ENCODE measurements at places on chromosomes 5 and 9.

- no peak for DNase-seq
Observed at GRCh38 chr9:131516100-131516499, 13.4 kb downstream of the POMT1 start.

DNA sequence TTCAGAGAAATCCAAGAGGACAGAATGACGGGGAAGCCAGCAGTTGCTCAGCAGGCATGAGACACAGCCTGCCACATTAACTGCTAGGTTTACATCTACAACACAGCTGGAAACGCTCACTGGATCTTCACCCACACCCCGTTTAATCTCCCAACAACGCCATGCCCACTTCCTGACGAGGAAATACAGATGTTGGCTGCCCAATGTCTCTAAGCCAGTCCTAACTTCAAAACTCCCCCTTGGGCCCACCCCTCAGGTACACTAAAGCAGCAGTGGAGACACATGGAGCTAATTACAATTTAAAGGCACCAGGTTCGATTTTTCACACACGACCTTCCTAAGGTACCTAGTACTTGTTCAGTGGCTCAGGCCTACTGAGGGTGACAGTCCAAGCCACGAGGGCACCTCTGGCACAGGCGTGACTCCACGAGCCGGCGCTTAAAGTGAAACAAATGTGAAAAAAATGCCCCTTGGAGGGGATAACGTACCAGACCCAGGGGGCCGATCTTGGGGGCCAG, 904 bp downstream of the RPL12 start:
- DNase-seq: no peak

DNA sequence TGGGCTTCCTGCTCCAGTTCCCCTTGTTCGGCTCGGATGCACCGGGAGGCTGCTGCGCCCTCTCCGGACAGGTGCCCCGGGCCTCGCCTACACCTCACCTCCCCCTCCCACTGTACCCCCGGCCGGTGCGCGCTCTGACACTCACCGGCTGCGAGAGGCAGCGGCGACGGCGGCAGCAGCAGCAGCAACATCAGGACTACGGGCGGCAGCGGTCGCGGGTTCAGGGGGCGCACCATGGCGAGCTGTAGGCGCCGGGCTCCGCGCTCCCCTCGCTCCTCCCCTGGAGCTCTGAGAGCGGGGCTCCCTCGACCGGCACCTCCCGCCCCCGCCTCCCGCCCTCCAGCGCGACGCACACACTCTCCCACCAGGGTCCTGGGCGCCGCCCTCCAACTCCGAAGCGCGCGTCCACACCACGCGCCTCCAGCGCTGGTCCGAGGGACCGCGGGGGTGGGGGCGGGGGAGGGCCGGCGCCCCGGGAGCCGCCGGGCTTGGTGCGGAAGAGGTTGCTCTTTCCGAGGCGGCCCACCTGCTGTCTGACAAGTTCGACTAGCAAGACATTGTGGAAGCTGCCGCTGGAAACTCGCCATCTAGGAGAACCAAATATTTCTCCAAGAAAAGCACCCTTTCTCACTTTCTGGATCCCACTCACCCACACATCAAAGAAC, at the start of gene GFRA3:
Gene GFRA3, minus strand, starts transcription at position 433 of the 665 bp plus-strand sequence. Its CDS starts 197 bp downstream, at position 236.
- DNase-seq: no peak

DNA sequence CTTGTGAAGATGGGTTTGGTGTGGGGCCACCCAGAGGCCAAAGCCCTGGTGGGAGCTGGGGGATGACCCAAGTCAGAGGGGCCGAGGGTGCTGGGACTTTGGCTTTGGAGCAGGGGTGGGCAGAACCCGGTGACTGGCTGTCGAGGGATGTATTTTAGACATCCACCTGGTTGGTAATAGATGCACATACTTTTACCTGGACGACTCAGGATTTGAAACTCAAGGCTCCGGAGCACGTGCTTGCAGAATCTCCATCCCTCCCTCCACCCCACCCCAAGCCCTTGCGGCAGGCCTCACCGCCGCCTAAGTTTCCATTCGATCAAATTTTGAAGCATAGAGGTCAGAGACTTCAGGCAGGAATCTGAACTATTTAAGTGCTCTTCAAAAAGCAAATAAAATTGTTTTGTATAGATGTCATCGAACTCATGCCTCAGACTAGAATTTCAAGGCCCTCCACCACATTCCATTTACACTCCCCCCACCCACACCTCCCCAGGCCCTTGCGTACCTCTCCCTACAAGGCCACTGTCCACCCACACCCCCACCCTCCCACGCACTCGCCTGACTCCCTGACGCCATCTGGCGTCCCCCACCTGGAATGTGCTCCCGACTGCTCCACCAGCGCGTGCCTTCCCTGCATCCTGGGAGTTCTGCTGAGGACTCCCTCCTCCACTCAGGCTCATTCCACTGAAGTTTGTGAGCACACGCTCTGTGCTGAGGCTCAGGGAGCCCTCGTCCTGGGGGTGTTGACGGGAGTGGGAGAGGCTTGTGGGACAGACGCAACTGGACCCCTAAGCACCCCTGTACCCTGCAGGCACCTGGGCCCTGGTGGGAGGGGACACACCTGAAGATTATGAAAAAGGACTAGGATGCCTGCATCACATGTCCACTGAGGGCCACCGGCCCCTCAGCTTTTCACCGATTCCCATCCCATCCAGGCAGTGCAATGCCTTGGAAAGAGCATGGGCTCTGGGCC, 56.4 kb upstream of the RPL26L1 start:
- DNase-seq: no peak

- DNase-seq: peak; percentile 16
Observed at GRCh38 chr5:159310511-159310910, 19.8 kb downstream of the IL12B start.

DNA sequence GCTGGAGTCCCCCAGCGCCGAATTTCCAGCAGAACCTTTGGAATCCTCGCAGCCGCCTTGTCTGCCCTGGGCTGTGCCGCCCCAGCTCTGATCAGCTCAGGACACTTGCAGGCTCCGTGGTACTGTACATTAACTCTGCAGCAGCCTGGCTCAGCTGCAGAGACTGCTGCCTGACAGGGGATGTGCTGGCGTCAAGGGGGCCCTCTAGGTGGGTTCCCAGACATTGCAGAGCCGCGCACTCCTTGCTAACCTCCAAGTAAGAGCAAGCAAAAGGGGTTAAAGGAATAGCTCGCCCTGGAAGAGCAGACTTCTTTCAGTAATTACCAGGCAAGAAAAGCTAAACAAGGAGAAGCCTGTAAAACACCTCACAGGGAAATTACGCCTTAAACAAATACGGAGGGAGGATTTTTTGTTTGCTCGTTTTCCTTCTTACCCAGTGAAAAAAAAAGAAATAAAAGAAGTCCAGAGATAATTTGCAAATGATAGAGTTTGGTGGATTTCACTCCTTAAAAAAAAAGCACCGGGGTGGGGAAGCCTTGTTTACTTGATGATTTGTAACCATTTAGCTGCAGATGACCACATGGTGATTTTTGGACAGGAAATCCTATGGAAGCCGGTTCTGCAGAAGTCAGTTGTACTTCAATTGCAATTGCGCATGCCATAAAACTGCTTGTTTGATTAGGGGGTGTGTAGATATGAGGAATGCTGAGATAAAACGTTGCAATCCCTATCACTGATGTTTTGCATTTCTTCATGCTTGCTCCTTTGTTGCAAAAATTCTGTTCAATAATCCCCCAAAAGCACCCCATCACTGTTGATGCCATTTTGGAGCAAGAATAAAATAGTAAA, 305.8 kb downstream of the PDE4D start:
- no peak for DNase-seq

DNA sequence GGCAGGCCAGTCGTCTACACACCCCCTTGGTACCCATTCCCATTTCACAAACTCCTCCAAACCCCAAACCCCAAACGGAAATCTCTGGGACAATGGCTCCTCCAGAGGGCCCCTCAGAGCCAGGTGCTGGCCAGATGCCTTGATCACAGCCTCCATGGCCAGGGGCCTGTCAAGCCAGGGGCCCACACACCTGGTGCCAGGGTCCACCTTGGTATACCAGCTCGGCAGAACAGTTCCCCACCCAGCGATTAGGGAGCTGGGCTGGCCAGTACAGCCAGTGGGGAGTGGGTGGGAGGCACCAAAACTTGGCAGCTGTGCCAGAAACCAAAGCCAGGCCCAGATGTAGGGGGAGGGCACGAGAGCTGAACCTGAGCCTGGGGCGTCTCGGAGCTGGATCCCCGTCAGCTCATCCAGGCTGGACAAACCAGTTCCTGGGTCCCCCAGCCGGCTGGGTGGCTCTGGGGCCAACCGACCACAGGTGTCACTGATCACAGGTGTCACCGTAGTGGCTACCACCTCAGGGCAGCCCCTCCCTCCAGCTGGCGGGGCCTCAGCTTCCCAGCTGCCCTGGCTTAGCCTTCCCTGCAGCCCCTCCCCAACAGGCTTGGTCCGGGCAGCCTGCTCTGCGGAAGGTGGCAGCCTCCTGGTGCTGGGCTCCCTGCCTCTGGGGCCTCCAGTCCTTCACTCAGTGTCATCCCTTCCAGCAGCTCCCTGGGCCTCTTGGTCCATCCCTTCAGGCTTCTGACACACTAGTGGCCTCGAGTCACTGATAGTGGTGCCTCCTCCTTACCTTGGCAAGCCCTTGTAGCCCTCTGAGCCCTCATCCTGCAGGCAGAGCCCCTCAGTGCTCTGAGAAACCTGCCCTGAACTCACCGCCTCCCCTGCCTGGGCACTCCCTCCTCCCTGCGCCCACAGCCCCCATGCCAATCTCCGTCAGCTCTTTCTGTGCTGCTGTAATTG, 6.6 kb upstream of the RMND5B start:
- no peak for DNase-seq

GRCh38 chr9:73269430-73270101, 117.9 kb downstream of the ANXA1 start:
- no peak for DNase-seq

DNA sequence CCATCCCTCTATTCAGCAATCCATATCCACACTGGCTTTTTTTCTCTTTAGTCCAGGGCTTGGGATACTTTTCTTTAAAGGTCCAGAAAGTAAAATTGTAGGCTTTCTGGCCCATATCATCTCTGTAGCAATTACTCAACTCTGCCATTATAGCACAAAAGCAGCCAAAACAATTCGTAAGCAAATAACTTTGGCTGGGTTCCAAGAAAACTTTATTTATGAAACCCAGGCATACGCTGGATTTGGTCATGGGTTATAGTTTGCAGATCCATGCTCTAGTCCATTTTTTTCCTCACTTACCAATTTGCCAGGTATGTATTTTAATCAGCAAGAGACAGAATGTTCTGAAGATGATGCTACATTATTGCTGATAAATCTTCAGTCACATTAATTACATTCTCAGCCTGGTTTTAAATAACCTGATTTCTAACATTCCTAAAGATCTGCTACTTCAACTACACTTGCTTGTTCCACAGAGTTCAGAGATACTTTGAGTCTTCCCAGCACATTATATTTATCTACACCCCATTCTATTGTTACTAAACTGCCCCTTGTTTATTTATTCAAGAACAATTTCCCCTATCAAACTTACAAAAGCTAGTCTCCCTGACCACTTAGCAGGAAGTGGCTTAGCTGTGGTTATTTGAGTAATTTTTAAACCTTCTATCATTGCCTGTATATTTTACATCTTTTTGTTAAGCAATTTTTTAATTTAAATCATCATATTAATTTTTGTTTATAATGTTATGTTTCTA, 161.0 kb downstream of the ISL1 start:
- no peak for DNase-seq

GRCh38 chr5:60893521-60893920, 49.5 kb upstream of the ELOVL7 start:
- DNase-seq: no peak

- no peak for DNase-seq
Observed at GRCh38 chr9:76626141-76626540, 138.1 kb upstream of the PCA3 start.

DNA sequence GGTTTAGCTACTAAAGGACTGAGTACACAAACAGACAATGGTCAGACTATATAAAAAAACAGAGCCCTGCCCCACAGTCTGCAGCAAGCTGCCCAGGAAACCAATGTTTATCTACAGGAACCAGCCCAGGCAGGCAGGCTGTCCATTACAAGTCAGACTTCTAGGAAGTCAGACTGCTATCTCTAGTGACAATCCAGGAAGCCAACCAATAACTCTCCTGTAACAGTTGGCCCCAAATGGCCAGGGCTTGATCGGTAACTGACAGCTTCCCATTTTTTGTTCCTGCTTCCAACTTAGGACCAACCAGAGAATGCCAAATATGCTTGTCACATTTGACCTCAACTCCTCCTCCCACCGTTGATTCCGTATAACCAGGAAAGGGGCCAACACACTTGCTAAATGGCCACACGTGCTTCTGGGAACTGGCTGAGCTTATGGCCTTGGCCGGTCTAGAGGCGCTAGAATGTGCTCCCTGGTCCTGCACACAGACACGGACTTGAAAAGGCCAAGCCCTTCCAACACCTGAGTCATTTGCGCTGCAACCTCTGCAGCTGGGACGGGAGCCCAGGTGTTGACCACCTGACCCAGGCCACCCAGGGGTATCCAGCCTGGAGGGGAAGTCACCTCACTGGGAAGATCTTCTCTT, 79.6 kb upstream of the CDK20 start:
- no peak for DNase-seq

DNA sequence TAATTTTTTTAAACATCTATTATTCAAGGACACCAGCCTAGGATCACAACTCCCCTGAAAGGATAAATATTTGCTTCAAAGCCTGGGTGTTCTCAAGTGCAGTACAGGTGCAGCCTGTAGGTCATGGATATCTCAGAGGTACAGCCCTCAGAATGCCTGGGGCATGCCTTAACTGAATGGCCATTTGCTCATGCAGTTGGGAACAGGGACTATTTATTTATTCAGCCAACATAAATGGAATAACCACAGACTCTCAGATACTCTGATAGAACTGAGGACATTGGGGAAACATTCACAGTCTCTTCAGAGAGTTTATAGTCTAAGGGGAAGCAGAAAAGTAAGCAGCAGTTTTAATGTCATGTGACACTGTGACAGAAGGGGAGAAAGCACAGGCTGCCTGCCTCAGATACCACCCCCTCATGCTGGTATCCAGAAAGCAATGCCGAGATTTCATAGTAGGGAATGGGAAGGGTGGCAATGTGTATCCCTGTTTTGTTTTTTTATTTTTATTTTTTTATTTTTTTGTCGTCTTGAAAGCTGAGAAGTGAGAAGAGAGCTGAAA, 112.6 kb downstream of the MACIR start:
- DNase-seq: no peak

DNA sequence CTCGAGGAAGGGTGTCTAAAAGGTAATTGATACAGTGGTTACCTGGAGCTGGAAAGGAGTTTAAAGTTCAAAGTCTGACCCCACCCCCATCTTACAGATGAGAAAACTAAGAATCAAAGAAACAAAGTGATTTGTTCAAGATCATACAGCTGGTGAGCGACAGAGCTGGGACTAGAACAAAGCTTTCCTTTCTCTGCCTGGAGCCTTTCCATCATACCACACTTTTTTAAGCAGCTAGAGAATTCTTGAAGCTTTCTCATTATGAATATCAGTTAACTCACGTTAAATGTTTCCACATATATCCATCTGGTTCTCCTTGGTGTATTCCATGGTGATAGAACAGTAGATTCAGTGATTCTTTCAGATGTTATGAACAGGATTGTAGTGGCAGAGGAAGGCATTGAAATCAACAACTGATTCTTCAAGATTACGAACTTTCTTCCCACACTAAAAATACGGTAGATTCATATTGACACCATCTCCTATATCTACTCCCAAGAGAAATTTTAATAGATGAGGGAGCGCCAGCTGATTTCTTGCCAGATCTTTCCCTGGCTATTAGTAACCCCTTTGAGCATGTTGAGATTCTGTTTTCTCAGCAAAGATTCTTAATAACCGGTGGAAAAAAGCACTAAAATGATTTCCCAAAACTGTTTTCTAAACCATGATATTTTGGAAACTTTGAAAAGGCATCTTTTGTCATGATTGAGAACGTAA, 233.7 kb downstream of the ADAMTSL1 start:
- no peak for DNase-seq

GRCh38 chr5:43041669-43042175, 1.6 kb upstream of the ANXA2R start:
- peak; percentile 77 for DNase-seq

Data from CD4-positive, alpha-beta T cell treated with Interleukin-1 beta for 1 hour (primary cell).